Naive thymus-derived CD8-positive, alpha-beta T cell (primary cell): ENCODE measurements at places on chromosomes 1 and 21.

- peak; percentile 63 for DNase-seq
Measured at GRCh38 chr1:151905070-151905442, 4.3 kb downstream of the THEM4 start.

- peak; percentile 25 for DNase-seq
Measured at GRCh38 chr21:32772281-32773047, 909 bp upstream of the PAXBP1 start.

- no peak for DNase-seq
Measured at GRCh38 chr1:36157973-36158826, 2.2 kb downstream of the MAP7D1 start.

GRCh38 chr1:83641206-83641658 is 357.7 kb downstream of the TTLL7 start:
- DNase-seq: no peak

DNA sequence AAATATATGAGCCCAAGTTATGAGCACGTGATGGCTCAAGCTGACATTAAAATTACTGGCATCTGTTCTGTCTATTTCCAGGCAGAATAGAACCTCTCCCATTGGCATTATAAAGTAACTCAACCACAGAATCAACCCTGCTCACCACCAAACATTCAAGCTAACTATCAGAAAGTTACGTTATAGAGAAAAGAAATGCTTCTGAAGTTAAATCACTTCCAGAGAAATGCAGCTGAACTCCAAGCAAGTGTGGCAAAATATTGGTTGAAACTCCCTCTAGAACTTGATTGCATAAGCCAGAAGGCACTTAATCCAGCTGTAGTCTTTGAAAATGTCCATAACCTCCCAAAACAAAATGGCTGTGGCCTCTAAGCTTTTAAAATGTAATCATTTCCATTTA is 36.2 kb upstream of the UBE2U start:
- no peak for DNase-seq

DNA sequence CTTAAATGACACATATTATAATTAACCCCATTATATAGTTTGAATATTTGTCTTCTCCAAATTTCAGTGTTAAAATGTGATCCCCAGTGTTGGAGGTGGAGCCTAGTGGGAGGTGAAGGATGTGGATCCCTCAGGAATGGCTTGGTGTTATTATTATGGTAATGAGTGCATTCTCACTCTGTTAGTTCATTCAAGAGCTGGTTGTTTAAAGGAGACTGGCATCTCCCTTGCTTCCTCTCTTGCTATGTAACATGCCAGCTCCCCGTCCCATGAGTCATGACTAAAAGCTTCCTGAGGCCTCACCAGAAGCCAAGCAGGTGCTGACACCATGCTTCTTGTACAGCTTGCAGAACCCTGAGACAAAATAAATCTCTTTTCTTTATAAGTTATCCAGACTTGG is 1612.7 kb downstream of the AMY1C start:
- no peak for DNase-seq

DNA sequence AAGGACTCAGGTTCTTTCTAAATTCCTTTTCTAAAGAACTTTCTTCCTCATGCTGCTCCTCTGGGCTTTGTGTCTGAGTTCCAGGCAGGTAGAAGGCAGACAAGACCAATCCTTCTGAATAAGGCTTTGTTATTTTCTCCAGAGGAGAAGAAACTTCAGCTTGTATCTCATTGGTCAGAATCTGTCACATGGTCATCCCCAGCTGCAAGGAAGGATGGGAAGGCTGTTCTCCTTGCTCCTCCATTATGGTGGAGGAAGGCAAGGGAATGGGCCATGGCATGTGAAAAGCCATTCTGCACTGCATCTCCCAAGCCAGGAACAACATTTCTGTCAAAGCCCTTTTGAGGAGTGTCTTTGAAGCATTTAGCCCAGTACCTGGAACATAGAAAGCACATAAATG is 50.6 kb upstream of the NTPCR start:
- DNase-seq: no peak

- DNase-seq: no peak
Measured at GRCh38 chr1:113684153-113684541, 75.1 kb downstream of the PHTF1 start.

DNA sequence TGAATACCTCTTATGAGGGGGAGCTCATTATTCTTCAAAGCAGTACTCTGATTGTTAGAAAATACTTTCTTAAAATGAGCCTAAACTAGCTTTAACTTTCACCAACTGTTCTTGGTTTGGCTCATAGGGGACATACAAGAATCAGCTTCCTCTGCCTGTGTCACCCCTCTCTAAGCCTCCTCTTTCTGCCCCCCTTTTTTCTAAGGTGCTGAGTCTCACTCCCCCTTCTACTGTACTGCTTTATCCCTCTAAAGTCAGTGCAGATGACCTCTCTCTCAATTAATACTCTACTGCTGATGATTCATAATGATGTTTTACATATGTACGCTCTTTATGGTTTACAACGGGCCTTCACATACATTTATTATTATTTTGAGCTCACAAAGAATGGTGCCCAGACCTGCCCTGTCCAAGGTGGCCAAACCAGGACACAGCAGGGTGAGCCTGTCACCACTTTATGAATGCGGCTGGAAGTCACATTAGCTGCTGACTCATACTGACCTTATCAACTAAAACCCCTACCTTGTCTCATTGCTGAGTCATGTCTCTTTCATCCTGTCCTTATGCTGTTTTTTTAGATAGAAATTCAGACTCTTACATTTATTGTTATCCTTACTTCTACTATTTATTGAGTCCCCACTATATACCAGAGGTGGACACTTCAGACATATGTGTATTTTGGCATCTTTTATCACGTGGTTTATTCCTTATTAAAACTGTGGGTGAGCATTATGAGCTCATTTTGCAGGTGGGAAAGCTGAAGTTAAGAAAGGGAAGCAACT is 126.9 kb downstream of the RNF220 start:
- no peak for DNase-seq

- DNase-seq: no peak
Measured at GRCh38 chr1:168552961-168553360, 9.2 kb upstream of the XCL2 start.

GRCh38 chr1:63914241-63914640 is 140.4 kb downstream of the ROR1 start:
- no peak for DNase-seq

DNA sequence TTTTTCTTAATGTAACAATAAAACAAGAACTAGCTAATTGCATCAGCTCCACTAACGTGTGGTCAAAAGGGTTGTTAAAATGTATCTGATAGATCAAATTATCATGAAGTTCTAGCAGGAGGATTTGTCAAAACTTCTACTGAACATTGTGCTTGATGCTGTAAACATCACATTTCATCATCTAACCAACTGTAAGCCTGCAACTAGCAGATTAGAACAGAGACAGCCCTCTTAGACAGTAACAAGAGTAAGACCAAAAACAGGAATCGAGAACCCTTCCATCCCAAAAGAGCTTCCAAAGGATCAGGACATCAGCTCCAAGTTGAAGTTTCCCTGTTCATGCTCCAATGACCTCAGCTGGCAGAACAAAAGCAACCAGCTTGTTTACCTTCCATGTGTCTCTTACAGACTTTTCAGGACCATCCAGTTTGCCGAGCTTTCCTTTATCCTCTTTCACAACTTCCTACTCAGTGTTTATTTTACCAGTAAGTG is 44.6 kb downstream of the NIBAN1 start:
- DNase-seq: no peak

- DNase-seq: no peak
Measured at GRCh38 chr1:199272139-199272544, 633.3 kb downstream of the PTPRC start.

GRCh38 chr21:24628046-24628445 is 979.2 kb downstream of the MRPL39 start:
- DNase-seq: no peak

DNA sequence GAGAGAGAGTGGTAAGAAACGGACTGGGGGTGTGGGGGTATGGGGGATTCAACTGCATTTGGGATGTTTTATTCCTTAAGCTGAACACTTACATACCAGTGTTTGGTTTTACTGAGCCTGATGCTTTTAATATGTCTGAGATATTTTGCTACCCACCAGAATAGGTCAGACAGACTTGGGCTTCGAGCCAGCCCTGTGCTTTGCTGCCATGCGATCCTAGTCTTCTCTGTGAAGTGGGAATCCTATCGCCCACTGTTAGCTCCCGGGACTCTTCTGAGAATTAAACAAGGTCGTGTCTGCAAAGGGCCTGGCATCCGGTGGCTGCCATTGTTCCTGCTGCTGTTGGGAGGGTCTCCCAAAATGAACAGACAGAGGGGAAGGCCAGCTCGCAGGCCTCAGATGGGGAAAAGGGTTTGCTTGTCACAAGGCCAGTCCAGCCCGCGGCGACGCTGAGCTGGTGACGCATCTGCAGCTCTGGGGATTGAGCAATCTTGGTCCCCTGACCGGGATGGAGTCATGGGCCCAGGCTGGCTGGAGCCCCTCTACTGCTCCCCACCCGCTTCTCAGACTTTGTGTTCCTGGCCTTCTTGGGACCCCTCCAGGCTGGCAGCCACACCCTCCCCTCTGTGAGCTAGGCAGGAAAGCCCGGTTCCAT is 26.9 kb upstream of the ECE1 start:
- DNase-seq: no peak

GRCh38 chr1:195664628-195665027 is 943.6 kb downstream of the KCNT2 start:
- DNase-seq: no peak

DNA sequence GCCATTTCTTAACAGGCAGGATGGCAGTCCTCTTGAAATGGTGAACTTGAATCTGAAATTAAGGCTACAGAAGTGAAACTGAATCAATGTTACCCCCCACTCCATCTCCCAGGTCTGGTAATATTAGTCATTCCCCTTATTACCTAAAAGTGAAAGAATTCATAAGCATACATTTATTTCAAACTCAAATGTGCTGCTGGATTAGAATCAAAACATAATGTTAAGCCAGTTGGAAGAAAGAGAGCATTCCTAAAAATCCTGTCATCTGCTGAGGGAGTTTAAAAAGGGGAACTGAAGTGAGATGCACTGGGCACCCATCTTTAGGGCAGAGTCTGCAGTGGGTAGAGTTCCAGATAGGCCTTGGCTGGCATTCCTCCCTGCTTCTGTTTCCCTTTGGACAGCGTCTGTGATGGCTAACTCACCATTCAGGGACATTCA is 17.4 kb downstream of the KIAA0319L start:
- DNase-seq: no peak

DNA sequence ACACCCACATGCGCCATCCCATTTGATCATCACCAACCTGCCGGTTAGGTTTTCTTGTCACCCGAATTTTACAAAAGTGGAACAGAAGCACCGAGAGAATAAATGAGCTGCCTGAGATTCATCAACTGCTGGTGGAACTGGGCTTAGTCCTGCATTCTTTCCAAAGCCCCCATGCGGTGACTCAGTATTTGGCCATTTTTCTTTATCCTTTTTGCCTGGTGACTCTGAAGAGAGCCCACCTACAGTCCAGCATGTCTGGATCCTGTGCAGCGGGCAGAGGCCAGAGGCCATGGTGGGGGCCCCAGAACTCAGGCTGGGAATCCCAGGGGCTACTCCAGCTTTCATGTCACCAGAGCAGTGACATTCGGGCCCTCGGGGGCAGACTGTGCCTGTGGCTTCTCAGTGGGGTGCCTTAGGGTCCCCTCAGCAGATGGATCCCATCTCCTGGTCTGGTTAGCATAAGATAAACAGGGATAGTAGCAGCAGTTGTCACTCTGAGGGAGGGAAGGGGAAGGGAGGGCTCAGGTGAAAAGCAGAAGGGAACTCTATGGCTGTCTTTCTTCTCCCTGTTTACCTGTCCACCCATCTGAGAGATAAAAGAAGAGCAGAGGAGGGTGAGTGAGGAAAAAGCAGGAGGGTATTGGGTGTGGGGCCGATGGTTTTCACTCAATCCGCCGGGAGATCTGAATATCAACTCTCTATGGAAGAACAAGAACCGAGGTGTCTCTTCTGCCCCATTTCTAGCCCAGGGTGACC is 63.2 kb downstream of the KIF26B start:
- no peak for DNase-seq

- DNase-seq: no peak
Measured at GRCh38 chr1:4787551-4787950, 133.1 kb downstream of the AJAP1 start.

DNA sequence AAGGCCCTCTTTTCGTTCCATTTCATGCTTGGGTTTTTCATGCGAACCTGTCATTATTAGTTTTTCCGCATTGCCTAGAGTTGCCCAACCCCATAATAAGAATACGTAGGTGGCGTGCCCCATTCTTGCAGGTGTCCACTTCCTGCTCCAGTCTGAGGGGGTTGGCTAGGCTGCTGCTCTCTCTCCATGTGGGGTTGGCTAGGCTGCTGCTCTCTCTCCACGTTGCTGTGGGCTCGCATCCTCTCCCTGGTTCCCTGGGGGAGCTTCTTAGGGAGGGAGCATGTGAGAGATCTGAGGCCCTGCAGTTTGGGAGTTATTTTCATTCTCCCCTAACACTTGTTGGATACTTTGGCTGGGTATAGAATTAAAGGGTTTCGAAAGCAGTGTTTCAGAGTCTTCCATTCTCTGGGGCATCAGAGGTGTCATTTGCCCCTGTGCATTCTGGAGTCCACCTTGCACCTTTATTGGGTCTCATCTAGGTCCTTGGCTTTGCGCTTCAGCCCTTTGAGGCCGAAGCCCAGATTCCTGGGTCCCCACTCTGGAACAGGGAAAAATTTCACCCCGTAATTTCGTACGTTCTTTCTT is 8.6 kb downstream of the C1orf35 start:
- no peak for DNase-seq

GRCh38 chr1:197515421-197515820 is 247.4 kb downstream of the CRB1 start:
- no peak for DNase-seq

- DNase-seq: no peak
Measured at GRCh38 chr1:109933856-109934711, 23.4 kb downstream of the CSF1 start.

GRCh38 chr1:15036101-15036500 is 117.4 kb upstream of the TMEM51 start:
- DNase-seq: no peak

DNA sequence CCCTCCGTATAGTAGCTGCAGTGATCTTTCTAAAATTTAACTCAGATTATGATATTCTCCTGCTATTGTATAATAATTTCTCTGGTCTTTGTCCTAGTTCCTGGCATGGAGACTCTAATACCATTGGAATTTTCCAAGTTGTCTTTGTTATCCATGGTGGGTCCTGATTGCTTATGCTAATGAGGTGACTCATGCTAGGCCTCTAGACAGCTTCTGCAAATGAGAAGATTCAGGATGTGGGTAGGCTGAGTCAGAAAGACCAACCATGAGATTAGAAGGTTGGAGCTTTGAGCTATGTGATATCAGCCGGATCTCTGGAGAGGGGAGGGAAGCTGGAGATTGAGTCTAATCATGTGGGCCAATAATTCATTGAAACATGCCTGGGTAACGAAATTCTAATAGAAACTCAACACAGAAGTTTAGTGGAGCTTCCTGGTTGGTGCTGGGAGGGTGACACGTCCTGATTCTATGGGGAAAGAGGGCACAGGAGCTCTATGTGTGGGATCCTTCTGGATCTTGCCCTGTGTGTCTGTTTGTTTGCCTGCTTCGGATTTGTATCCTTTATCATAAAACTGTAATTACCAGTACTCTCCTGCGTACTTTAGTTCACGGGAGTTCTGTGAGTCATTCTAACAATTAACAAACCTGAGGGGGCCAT is 73.2 kb upstream of the CNIH3 start:
- no peak for DNase-seq

- DNase-seq: no peak
Measured at GRCh38 chr1:11784256-11784992, 21.3 kb downstream of the MTHFR start.

- no peak for DNase-seq
Measured at GRCh38 chr1:2449636-2450454, 26.2 kb upstream of the PLCH2 start.

GRCh38 chr1:157197906-157198435 is 59.8 kb upstream of the ETV3 start:
- no peak for DNase-seq

- no peak for DNase-seq
Measured at GRCh38 chr1:147919896-147920295, 8.3 kb upstream of the GPR89B start.
